Airway epithelial cell (primary cell): ENCODE measurements at places on chromosomes 4 and X. TPM values are rescaled to one million over a fixed set of nuclear protein-coding genes. Genes with fewer than 3 reads are reported as not detected.

CT45A3 gene
- not detected in 2 replicates for total RNA-seq

RS1 gene
- total RNA-seq = not detected in 2 replicates

FBXL5 gene
- 45.7 and 65.3 TPM in 2 replicates for total RNA-seq

MAP9 gene
- 6.7 and 11.9 TPM in 2 replicates for total RNA-seq

FAM156B gene
- total RNA-seq = 9.2 and 12.6 TPM in 2 replicates

HEPH gene
- total RNA-seq = 0.28 and 0.35 TPM in 2 replicates

COX7B2 gene
- not detected in 2 replicates for total RNA-seq

HS3ST1 gene
- total RNA-seq = 1.7 and 10.1 TPM in 2 replicates
